ENCODE measurements at places on chromosomes 12 and 14. TPM values are rescaled to one million over a fixed set of nuclear protein-coding genes. Genes with fewer than 3 reads are reported as not detected.
A peak's percentile ranks its signal among the peaks of the same experiment; 100 is the strongest.

DNA sequence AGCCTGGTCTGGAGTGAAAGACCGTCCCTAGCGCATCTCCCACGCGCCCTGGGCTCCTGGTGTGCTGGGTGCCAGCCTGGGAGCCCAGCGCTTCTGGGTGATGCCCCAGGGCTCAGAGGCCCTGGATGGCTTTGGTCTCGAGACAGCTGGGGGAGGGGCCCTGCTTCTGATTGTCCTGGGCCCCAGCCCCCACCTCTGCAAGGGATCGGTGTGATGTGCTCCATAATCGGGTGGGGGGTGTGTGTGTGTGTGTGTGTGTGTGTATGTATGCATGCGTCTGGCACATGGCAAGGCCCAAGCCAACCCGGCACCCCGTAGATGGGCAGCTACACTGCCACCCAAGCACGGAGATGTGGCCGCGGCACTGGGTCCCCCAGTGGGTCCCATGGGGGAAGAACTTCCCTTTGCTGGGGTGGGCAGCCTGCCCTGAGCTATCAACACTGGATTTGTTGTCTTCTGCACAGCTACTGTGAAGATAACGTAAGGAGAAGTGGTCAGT is 3.1 kb downstream of the ZBTB42 start:
- no peaks in the 10 kb centered on the region for H3K36me3 ChIP-seq
- H3K4me3 ChIP-seq, result no peak overlapping the region
- peaks cover 33% of the 10 kb centered on the region for H3K4me1 ChIP-seq
- DNase-seq, result no peak
- no peak overlapping the region for H3K27ac ChIP-seq

DNA sequence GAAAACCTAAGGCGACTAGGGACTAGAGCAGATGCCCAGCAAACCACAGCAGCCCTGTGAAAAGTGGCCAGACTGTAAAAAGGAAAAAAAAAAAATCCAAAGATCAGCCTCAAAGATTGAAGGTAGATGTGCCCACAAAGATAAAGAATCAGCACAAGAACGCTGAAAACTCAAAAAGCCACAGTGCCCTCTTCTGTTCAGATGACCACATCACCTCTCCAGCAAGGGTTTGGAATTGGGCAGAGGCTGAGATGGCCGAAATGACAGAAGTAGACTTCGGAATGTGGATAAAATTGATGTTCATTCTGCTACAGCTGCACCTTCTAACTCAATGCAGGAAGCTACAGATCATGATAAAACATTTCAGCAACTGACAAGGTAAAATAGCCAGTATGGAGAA is 154.4 kb downstream of the GPHN start:
- DNase-seq, result no peak
- no peaks in the 10 kb centered on the region for H3K36me3 ChIP-seq
- no peaks in the 10 kb centered on the region for H3K4me1 ChIP-seq
- no peak overlapping the region for H3K4me3 ChIP-seq

- no peaks in the 10 kb centered on the region for H3K4me1 ChIP-seq
- no peak overlapping the region for H3K4me3 ChIP-seq
- no peaks in the 10 kb centered on the region for H3K36me3 ChIP-seq
- H3K27ac ChIP-seq, result no peak overlapping the region
These were observed 110.4 kb downstream of the ESRRB start for GRCh38 chr14:76486251-76486743.

DNA sequence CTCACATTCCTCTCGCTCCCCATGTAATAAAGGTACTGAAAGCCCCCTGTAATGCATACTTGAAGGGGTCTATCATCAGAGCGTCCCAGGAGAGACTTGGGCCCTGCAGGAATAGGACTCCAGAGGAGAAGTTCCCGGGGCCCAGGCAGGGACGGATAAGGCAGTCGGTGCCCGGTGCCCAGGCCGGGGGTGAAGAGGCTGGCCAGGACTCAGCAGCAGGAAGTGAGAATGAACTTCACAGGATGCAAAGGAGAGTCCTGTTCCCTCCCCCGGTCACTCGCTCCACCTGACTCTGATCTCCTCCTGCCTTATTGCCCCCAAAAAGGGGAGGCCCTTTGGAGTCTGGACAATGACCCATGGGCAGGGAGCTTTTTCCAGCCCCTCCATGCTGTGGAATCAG is 40.2 kb downstream of the LRRC74A start:
- H3K36me3 ChIP-seq, result no peaks in the 10 kb centered on the region
- no peak for DNase-seq
- H3K4me3 ChIP-seq, result no peak overlapping the region
- H3K27me3 ChIP-seq, result no peaks in the 10 kb centered on the region
- peaks cover 10% of the 10 kb centered on the region for H3K4me1 ChIP-seq

Gene KCNJ8
- 17.2 TPM for total RNA-seq

DNA sequence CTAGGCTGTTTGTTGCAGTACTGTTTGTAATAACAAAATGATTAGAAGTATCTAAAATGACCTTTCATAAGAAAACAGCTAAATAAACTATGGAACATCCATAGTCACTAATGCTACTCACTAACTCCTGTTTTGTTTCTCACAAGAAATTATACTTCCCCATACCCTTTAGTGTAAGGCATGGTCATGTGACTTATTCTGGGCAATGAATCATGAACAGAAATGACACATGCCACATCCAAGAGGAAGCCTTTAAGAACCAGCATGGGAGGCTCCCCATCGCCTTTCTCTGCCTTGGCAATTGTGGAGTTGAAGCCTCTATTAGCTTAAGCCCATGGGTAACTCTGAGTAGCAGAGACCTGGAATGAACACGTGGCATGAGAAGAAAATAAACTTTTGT is 49.3 kb downstream of the KSR2 start:
- no peaks in the 10 kb centered on the region for H3K36me3 ChIP-seq
- H3K4me1 ChIP-seq, result no peaks in the 10 kb centered on the region
- DNase-seq, result no peak
- H3K27ac ChIP-seq, result no peak overlapping the region
- no peaks in the 10 kb centered on the region for H3K27me3 ChIP-seq

Gene OR2AP1
- total RNA-seq, result not detected

GRCh38 chr14:69358233-69358963 is 39.7 kb downstream of the ERH start:
- H3K4me3 ChIP-seq, result no peak overlapping the region
- no peak overlapping the region for H3K27ac ChIP-seq
- peaks cover 38% of the 10 kb centered on the region for H3K4me1 ChIP-seq
- no peaks in the 10 kb centered on the region for H3K36me3 ChIP-seq

DNA sequence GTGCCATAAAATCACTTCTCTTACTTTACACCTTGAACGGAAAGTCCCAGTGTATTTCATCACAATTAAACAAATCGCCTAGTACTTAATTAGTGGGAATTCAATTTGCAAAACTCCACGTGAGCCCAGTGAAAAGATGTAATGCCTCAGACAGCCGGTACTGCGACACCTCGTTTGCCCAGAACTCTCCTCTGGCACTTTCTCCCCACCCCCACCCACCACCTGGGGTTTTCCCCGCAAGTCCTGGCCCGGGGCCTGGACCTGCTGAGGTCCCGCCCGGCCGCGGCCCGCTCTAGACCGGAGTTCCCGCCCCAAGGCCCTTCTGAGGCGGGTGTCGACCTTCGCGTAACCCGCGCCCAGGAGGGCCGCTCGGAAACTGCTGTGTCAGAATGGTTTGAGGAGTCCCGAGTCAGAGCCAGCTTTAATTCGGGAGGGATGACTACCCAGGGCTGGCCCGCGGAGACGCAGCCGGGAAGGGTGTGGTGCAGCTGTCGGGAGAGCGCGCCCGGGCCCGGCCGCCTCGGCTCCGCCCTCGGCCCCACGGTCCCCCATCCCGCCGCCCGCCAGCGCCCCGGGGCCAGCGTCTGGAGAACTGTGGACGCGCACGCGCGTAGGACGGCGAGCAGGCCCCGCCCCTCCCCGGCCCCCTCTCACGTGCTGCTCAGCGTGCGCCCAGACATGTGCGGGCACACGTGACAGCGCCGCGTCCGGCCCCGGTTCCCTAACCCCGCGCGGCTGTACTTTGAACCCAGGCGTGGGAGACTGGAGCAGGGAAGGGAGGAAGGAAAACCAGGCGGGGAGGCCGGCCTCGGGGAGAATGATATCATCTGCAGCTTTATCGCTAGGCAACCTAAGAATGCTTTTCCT is 10.8 kb downstream of the BHLHE41 start:
- peak overlapping the region; percentile 52 for H3K4me3 ChIP-seq
- H3K4me1 ChIP-seq, result peaks cover 40% of the 10 kb centered on the region
- H3K27me3 ChIP-seq, result no peaks in the 10 kb centered on the region
- no peaks in the 10 kb centered on the region for H3K36me3 ChIP-seq

GRCh38 chr12:93180566-93180965 is 197.2 kb upstream of the NUDT4 start:
- H3K4me1 ChIP-seq, result peaks cover 29% of the 10 kb centered on the region
- no peak for DNase-seq
- H3K27me3 ChIP-seq, result no peaks in the 10 kb centered on the region
- H3K4me3 ChIP-seq, result no peak overlapping the region
- no peak overlapping the region for H3K27ac ChIP-seq

Gene FICD
- 6.9 TPM for total RNA-seq

Gene APOF
- total RNA-seq, result not detected

GRCh38 chr14:69263364-69263763 is 3.4 kb downstream of the GALNT16 start:
- no peaks in the 10 kb centered on the region for H3K36me3 ChIP-seq
- DNase-seq, result peak; percentile 96
- no peaks in the 10 kb centered on the region for H3K27me3 ChIP-seq

Data from vagina (tissue), 2 donors.